ENCODE measurements at places on chromosomes 1 and 21. TPM values are rescaled to one million over a fixed set of nuclear protein-coding genes. Genes with fewer than 3 reads are reported as not detected.
A peak's percentile ranks its signal among the peaks of the same experiment; 100 is the strongest.

DNA sequence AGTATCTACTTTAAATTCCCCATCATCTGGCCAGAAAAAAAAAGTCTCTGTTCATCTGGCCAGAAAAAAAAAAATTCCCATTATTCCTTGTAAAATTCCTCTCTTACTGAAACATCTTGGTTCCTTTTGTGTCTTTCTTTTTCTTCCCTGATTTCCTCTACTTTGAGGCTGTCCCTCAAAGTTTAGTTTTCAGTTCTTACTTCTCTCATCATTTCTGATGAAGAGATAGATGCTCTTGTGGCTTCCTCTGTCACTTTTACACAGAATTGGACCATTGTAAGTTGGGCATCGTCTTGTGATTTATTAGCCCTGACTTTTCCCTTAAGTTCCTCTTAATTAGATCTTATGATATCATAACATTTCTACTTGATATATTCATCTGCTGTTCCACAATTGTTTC, 6.5 kb downstream of the SOAT1 start:
- DNase-seq: no peak

GRCh38 chr21:44982558-44983250, 42.9 kb downstream of the SLX9 start:
- peak; percentile 56 for DNase-seq

DNA sequence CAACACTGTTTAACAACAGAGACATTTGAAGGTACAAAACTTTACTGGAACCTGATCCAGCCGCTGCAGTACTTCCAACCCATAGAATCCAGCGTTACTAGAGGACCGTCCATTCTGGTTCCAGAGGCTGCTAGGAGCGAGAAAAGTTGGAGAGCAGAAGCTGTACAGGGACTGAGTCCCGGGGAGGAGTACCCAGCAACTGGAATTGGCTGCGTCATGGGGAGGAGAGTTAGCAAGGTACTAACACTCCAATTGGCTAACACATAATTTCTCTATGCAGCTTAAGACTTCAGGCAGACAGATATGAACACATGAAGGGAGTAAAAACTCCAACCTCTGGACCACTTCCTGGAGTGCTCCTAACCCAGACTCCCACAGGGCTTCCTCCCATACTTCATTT, 2.1 kb upstream of the QSOX1 start:
- DNase-seq: no peak

DNA sequence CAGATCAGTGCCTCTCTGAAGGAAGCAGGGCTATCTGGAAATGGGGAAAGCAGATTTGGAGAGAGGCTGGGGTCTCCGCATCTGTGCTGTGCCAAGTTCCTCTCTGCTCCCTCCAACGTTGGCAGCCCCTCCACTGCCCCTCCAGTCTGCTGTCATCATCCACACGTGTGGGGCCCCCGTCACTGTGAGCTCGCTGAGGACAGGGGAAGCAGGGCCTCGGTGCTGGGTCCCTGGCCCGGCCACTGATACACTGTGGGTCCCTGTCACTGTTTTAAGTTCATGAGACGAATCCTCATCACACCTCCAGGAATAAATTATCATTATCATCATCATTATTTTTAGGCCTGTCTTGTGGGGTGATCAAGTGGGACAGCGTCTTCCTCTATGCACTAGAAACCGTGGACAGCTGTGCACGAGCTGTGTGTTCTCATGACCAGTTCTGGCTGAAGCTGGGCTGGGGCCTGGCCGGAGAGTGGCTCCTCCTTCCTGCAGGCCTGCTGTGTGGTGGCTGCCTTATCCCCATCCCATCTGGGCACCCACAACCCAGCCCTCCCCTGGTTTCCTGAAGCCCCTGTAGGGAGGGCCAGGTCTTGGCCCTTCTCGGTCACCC, 52.2 kb downstream of the DMRTB1 start:
- peak; percentile 57 for DNase-seq

DNA sequence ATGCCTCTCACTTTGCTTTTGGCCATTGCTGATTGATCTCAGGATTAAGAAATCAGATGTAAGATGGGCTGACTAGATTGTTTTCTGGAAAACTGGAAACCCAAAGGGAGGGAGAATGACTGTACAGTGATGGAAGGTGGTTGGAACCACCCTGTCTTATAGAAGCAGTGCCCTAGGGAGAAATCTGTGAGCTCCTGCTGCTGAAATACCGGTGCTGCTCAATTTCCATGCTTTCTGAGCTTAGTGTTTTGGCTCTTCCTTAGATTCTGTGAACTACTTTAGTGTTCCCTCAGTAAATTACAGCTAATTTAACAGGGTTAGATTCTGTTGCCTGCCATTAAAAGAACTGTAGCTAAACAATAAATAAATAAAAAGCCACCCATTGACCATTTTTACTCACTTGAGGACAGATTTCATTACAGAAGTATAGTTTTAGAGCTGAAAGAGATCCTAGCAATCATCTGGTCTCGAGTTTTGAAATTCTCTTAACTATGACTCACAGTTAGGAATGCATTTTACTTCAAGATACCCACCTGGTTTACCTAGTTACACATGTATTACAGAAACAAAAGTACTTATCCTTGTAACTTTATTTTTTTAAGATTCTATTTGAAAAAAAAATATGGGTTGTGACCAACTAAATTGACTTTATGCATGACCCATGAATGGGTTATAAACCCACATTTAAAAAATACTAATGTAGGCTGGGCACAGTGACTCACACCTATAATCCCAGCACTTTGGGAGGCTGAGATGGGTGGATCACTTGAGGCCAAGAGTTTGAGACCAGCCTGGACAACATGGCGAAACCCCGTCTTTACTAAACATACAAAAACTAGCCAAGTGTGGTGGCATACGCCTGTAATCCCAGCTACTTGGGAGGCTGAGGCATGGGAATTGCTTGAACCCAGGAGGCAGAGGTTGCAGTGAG, 33.2 kb downstream of the CAMSAP2 start:
- no peak for DNase-seq

DNA sequence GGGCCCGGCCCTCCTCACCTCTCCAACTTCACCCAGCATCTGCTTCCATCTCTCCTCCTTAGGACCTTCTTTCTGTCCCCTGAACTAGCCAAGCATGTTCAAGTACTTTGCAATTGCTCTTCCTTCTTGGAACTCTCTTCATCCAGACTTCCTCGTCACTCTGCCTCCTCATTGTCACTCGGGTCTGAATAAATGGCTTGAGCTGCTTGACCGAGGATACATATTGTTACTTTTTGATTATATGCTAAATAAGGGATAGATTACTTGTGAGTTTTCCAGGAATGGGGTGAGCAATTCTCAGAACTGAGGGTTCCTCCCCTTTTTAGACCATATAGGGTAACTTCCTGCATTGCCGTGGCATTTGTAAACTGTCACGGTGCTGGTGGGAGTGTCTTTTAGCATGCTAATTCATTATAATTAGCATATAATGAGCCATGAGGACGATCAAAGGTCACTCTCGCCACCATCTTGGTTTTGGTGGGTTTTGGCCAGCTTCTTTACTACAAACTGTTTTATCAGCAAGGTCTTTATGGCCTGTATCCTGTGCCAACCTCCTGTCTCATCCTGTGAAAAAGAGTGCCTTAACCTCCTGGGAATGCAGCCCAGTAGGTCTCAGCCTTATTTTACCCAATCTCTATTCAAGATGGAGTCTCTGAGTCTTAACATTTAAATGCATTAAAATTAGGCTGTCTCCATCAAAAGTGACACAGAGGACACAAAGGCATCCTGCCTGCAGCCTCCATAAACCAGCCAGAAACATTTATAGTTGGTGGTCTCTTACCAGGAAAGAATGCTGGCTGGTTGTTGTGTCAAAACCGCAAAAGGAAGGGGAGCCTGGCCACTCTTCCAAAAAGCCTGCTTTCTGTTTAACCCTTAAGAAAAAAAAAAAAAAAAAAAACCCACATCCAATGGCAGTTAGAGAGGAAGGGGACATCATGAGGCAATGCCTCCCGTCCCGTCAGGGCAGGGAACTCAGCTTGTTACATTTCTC, 179.3 kb downstream of the KAZN start:
- no peak for DNase-seq

VWA5B1 gene
- 0.13 TPM for total RNA-seq

TNFRSF18 gene
- 0.32 TPM for total RNA-seq

MIS18A gene
- 2.8 TPM for total RNA-seq

UQCRHL gene
- 6.1 TPM for total RNA-seq

All from Right ventricle myocardium superior (tissue), 1 donor.